NCI-H1417 treated with DMSO at 0.1 percent for 48 hours (cell line): ENCODE measurements at places on chromosomes 11 and 22.

- no peak for DNase-seq
Measured at GRCh38 chr11:121037016-121037415, 13.1 kb downstream of the TBCEL start.

GRCh38 chr11:17639091-17639490 lies 80.3 kb upstream of the MYOD1 start:
- no peak for DNase-seq

- no peak for DNase-seq
Measured at GRCh38 chr11:66868082-66868725, 11.3 kb downstream of the LRFN4 start.

DNA sequence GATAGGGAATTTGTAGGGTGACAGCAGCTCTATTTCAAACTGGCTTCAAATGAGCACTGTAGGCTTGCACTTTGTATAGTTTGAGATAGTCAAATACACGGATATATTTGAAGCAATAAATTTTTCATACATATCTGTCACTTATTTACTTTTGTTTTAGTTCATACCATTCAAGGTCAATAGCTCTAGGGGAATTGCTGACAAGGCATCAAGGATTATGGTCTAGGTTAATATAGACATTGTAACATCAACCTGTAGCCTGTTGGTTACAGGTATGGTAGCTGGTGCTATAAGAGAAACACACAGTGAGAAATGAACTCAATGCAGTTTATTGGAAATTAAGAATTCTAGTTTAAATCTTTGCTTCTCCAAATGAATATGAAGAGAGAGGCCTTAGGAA lies 267.6 kb downstream of the SOX6 start:
- no peak for DNase-seq

DNA sequence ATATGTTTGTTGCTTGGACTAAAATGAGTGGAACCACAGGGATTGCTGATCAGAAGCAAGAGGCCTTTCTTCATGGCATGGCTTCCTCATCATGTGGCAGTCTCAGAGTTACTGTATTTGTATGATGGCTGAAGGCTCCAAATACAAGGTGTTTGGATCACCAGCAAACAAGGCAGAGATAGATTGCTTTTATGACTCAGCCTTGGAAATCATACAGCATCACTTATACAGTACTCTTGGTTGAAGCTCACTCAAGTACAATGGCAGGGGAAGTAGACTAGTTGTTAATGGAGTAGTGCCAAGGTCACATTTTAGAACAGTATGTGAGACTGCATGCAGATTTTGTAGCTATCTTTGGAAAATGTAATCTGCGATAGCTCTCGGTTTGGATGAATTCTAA lies 16.6 kb downstream of the CAPRIN1 start:
- DNase-seq, result no peak
